ENCODE measurements at places on chromosomes 7 and 10. TPM values are rescaled to one million over a fixed set of nuclear protein-coding genes. Genes with fewer than 3 reads are reported as not detected.

P4HA1 gene
- total RNA-seq, result 24.1 TPM

SPDYE6 gene
- total RNA-seq, result not detected

ARHGEF35 gene
- 21.3 TPM for total RNA-seq

PLXNA4 gene
- total RNA-seq, result 1.8 TPM

MYPN gene
- total RNA-seq, result not detected

HPS6 gene
- total RNA-seq, result 28.8 TPM

FAM20C gene
- 41.3 TPM for total RNA-seq

DGKI gene
- total RNA-seq, result 1.4 TPM

CPXM2 gene
- 2.1 TPM for total RNA-seq

CCL24 gene
- total RNA-seq, result 1.4 TPM

MSMB gene
- total RNA-seq, result not detected

ACTL6B gene
- not detected for total RNA-seq

CLDN4 gene
- 116 TPM for total RNA-seq

INHBA gene
- total RNA-seq, result 15.0 TPM

INMT gene
- 447 TPM for total RNA-seq

Data from upper lobe of left lung (tissue), 6 donors.